Suppressor macrophage treated with lipopolysaccharide for 1 hour (primary cell): ENCODE measurements at places on chromosomes 4 and X.

DNA sequence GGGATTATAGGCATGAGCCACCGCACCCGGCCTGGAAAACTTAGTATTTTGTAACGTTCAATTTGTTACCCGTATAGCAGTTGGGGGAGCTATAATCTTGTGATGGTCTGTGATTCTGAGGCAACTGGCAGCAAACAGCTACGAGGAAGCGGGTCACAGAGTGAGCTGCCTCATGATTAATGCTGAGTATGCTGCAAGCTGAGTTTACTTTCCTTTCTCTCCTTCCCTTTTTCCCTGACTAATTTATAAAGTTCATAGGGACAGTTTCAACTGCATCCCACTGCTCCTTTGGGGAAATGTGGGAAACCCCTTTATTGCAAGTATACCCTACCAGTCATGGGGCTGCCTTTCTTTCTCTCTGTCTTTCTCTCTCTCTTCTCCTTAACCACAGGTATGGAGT is 17.7 kb upstream of the ELOVL6 start:
- peak; percentile 93 for DNase-seq

GRCh38 chr4:161132715-161133425 is 1030.9 kb downstream of the FSTL5 start:
- DNase-seq: no peak

GRCh38 chr4:83989835-83990234 is 453.9 kb downstream of the GPAT3 start:
- no peak for DNase-seq

GRCh38 chrX:131649741-131650140 is 105.9 kb downstream of the OR13H1 start:
- DNase-seq: no peak

GRCh38 chr4:144954230-144954629 is 143.8 kb downstream of the ANAPC10 start:
- DNase-seq: no peak

DNA sequence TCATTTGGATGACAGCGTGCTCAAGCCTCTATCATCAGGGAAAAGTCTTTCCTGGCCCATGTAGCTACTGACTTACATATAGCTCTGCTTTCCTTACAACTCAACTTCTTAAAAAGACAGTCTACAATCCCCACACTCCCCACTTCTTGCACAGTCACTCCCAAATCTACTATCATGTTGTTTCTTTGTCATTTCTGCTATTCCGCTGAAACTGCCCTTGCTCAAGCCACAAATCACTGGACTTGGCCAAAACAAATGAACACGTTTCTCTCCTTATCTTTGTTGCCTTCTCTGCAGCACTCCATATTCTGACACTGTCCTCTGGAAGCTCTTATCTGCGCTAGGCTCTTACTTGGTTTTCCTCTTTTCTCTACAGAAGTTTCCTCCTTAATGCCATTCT is 28.2 kb downstream of the GPRIN3 start:
- no peak for DNase-seq

DNA sequence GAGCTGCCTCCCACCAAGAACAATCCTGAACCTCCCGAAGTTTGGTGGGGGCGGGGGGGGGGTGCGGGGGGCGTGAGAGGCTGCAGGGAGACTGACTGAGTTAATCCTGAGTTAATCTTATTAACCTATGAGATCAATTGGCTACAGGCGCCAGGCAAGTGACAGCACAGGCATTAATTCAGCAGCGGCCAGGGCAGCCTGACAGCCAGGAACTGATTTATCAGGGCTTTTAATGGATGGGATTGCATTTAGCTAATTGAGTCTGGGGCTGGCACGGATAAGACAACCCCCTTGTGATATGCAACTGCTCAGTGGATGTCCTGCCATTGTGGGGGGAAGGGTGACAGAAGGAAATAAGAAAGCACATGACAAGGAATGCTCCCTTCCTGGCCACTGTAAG is 16.3 kb downstream of the RTL5 start:
- DNase-seq: no peak

DNA sequence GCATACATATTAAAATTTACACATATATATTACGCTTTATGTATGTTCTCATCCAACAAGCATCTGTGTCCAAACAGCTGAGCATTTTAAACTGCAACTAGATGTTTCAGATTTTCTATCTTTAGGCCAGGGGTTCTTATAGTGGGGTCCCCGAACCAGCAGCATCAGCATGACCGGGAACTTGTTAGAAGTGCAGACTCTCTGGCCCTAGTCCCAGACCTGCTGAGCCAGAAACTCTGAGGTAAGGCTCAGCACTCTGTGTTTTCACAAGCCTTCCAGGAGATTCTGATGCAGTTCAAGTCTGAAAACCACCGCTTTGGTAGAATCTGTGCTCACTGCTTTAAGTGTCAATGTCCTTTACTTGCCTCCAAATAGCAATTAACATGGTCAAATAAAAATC is 266.2 kb upstream of the CASK start:
- DNase-seq: no peak

GRCh38 chr4:148575577-148575976 is 133.4 kb upstream of the NR3C2 start:
- DNase-seq: no peak

DNA sequence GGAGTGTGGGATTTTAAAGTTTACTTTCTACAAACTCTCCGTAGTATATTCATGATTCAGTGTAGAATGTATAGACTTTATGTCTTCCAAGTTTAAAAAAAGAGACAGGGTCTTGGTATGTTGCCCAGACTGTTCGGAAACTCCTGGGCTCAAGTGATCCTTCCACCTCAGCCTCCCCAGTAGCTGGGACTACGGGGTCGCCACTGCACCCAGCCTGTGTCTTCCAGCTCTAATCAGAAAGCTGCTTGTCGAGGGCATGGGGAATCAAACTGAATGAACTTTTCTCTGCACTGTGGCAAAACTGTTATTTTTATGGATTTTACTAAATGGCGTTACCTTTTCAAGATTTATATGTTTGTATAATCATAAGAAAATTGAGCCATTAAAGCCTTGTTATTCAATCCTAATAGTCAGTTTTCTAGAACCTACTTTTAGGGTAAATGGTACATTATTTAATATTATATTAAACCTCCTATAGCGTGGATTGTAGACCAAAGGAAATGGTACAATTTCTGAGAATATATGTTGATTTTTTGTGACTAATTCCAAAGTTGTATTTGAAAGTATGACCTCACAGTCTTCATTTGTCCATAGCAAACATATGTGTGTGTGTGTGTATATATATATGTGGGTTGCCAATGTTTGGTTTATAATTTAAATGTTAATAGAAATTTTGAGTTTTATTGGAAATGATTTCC is 1.1 kb downstream of the BLOC1S4 start:
- no peak for DNase-seq
